GM23248 (cell line): ENCODE measurements at places on chromosomes 6 and 20. TPM values are rescaled to one million over a fixed set of nuclear protein-coding genes. Genes with fewer than 3 reads are reported as not detected.

The TRAM2 gene
- polyA plus RNA-seq, result 141 and 145 TPM in 2 replicates

The PI3 gene
- polyA plus RNA-seq, result not detected in 2 replicates

The MEI4 gene
- polyA plus RNA-seq, result 0.04 and 0.08 TPM in 2 replicates

DNA sequence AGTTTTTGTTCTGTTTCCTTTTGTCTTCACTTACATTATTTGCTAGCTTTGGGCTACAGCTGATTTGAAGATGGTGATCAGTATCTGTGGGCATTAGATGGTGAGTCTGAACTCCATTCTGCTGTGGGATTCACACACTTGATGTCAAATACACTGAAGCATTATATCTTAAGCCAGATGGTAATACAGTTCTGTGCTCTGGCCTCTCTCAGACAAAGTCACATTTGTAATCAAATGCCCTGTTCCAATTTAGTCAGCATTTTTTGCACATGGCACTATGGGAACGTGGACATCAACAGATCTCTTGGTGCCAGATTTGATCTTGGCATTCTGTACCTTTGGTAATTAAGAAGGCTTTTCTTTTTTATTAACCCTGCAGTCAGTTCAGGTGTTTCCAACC lies 56.0 kb downstream of the SASH1 start:
- no peak for DNase-seq

GRCh38 chr6:33846226-33846625 lies 42.4 kb upstream of the MLN start:
- peak; percentile 32 for DNase-seq

- DNase-seq, result no peak
These were observed 238.5 kb downstream of the HDGFL1 start for GRCh38 chr6:22807818-22808217.

The FOXA2 gene
- not detected in 2 replicates for polyA plus RNA-seq

The POM121L2 gene
- polyA plus RNA-seq, result not detected in 2 replicates

GRCh38 chr6:90066697-90067096 lies 172.4 kb downstream of the GJA10 start:
- peak; percentile 76 for DNase-seq

The C6orf15 gene
- polyA plus RNA-seq, result not detected in 2 replicates

GRCh38 chr6:33317419-33317668 lies 200 bp downstream of the ZBTB22 start:
- no peak for DNase-seq

GRCh38 chr6:30598912-30599624 lies 18.0 kb downstream of the PPP1R10 start:
- no peak for DNase-seq

DNA sequence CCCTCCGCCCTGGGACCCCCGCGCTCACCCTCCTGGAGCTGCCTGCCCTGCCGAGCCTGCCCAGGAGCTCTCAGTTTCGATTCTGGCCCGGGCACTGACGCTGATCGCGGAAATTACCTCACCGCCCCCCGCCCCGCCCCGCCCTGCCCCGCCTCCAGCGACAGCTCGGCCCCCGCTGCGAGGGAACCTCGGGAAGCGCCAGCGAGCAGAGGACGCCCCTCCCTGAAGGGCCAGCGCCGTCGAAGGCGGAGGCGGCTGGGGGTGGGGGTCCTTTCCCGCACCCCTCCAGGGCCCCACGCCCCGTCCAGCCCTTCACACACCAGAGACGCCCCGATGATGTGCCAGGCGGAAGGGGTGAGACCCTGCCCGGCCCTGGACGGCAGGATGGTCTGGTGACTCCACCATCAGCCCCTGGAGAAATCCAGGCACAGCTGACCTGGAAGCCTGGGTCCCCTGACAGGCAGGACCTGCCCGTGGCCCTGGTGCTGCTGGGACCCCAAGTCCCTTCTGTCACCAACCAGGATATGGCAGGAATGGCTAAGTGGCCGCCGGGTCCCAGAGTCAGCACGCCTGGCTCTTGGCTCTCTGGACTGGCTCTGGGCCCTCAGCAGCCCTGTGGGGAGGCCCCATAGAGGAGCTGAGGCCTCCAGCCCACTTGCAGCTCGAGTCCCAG lies at the start of gene HELZ2:
TSS of gene HELZ2 (minus strand) at position 84 of the 673 bp plus-strand sequence. CDS start 1,854 bp downstream, outside the sequence.
- peak; percentile 90 for DNase-seq

DNA sequence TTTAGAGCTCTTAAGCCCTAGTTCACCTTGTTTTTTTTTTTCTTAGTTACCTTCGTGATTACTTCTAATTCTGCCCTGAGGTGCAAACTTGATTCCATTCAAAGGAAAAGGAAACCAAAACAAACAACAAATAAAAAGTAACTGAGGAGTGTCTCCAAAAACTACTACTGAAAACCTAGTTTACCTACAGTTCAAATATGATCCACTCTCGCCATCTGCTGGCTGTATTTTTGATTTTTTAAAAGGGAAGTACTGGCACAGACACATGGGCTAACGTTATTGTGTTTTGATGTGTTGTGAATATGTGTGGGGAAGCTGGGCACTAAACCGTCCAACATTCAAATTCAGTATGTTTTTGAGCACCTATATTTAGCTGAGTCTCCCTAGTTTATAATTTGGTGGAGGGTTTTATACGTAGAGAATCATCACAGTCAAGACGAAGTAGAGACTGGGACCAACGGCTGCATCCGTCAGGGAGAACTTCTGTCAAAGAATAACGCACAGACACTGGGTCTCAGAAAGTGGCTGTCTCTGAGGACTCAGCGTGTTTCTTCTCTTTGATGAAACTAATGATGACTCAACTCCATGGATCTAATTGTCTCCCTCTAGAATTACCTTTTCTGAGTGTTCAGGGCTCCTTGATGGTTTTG lies 373.5 kb upstream of the BTBD3 start:
- DNase-seq, result peak; percentile 67

The DSP gene
- 76.4 and 78.1 TPM in 2 replicates for polyA plus RNA-seq

The B3GALT4 gene
- 2.4 and 2.7 TPM in 2 replicates for polyA plus RNA-seq

The IL17F gene
- not detected in 2 replicates for polyA plus RNA-seq

DNA sequence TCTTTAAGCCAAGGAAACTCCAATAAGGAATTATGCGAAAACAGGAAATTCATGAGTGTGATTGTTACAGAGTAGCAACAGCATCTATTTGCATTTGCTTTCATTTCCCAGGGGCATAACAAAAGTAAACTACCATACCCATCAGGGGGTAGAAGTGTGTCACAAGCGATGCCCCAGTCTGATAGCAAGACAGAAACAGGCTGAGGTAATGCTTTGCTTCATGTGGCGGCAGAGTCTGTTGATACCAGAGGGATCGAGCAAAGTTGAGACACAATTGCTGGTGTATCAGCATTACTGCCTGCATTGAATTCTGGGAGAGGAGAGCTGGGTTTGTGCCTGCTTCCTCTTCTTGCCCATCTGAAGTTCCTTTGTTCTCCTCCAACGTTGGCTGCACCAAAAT lies 51.2 kb upstream of the LYRM2 start:
- DNase-seq, result no peak

The KIAA0408 gene
- polyA plus RNA-seq, result 0.39 and 1.1 TPM in 2 replicates

GRCh38 chr20:17943343-17943742 lies 25.3 kb downstream of the SNX5 start:
- no peak for DNase-seq

The ZSCAN23 gene
- polyA plus RNA-seq, result 0.13 and 0.84 TPM in 2 replicates

DNA sequence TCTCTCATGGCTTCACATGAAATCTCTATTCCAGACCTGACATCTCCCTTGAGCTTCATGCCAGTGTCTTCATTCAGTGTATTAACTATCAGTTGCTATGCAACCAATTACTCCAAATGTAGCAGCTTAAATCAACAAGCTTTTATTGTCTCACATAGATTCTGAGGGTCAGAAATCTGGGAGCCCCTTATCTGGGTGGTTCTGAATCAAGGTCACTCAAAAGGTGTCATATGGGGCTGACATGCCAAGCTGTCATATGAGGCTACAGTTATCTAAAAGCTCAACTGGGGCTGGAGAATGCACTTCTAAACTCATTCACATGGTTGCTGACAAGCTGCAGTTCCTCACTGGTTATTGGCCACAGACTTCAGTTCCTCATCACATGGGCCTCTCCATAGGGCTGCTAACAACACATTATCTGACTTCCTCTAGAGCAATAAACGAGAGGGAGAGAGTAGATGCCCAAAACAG lies 7.3 kb upstream of the CGA start:
- no peak for DNase-seq

GRCh38 chr6:137443901-137444300 lies 50.3 kb downstream of the OLIG3 start:
- no peak for DNase-seq

- no peak for DNase-seq
These were observed 5.9 kb downstream of the TFAP2B start for GRCh38 chr6:50824552-50824951.

- peak; percentile 51 for DNase-seq
These were observed 1.1 kb upstream of the BEND3 start for GRCh38 chr6:107116328-107116892.

DNA sequence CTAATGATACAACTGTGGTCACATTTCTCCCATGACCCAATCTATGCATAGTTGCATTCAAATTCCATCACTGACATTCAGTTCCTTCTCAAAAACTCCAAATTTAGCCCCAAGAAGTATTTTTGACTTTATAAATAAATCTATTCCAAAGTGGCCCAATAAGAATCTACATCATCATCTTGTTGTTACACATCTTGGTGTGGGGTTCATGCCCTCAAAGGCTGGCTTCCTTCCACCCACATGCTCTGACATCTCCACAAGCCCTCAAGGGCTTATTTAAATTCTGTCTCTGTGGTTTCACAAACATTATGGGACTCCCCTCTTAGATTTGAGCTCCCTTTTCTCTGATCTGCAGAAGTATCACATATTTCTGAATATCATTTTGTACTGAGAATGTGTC lies 585.3 kb upstream of the BTBD3 start:
- DNase-seq, result peak; percentile 19

GRCh38 chr6:128595544-128595943 lies 75.1 kb upstream of the PTPRK start:
- DNase-seq, result no peak

The MLIP gene
- polyA plus RNA-seq, result not detected in 2 replicates

The CCN2 gene
- 1,621 and 1,647 TPM in 2 replicates for polyA plus RNA-seq

The HRH3 gene
- polyA plus RNA-seq, result not detected in 2 replicates

- DNase-seq, result peak; percentile 85
These were observed 56.4 kb downstream of the B4GALT5 start for GRCh38 chr20:49657118-49657901.

DNA sequence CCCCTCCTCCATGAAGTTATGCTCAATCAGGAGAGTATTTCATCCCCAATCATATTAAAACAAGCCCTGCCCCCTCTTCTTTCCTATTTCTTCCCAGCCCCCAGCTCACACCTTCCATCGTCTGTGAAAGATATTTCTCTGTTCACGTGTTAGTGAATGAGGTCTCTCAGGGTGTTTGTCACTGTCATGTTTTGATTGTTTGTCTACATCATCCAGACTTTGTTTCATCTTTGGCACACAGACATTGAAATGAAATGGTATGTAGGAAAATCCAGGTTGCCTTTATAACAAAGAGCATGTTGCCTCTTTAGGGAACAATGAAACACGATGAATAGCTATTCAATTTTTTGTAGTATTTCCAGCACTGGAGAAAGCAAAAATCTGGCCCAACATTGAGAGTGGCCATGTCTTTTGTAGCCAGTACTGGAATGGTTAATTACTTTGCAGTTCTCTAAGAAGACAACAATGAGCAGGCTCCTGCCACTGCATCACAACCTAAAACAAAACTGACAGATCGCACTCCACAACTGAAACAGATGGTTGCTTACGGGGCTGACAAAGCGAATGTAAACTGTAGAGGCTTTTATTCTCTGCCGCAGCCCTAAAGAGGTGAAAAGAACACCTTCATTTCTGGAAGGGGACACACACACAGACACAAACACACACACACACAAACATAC lies 543.6 kb upstream of the CITED2 start:
- DNase-seq, result no peak

DNA sequence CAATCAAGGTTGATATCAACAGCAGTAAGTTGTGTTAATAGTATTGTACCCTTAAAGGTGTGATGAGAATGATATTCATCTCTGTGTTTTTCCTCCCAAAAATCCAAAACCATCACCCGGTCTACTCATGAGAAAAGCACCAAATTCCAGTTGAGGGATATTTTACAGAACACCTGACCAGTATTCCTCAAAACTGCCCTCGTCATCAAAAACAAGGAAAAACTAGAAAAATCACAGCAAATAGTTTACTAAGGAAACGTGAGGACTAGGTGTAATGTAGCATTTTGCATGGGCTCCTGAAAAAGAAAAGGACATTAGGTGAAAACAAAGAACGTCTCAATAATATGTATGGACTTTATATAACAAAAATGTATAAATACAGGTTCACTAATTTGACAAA lies 394.4 kb upstream of the NRSN1 start:
- no peak for DNase-seq

DNA sequence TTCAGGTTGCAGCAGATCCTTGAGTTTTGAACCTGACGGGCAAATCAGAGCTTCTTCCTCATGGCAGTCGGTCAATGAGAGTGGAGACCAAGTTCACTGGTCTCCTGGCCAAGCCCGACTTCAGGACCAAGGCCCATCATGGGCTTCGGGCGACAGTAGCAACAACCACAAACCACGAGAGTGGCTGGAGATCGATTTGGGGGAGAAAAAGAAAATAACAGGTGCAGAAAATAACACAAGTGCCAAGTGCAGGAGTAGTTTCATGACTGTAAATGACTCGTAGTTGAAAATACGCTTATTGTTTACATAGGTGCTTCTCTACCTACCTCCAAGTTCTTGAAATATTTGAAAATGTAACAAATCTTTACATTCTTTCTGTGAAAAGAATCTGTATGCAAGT lies 56.1 kb downstream of the DCBLD1 start:
- no peak for DNase-seq

DNA sequence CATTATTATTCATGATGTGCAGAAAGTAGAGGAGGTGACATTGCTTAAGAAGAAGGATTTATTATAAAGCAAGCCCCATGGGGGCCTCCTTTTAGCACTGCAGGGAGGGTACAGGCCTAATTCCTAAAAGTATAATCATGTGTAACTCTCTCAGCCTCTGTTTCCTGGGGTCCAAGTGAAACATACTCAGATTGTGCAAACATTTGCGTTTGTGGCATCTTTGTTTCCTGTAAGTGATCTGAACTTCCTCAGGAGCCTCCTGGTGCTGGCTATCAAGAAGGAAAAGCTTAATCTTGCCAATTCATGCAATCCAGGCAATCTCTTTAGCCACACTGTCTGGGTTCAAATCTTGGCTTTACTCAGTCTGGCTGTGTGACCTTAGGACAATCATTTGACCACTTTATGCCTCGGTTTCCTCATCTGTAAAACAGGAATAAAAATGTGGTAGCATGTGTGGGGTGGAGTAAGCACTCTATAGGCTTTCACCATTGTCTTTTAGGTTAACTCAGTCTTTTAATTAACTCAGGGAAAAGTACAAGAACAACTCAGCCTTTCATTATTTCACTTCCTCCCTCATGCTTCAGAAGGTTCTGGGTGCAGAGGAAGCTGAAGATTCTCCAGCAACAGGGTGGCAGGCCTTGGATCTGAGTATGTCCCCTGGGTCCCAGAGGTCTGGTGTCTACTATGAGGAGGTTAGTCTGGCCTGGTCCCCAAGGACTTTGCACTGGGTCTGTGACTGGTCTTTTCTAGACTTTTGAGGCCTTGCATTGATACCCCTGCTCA lies 831 bp upstream of the SIRPB2 start:
- DNase-seq, result no peak

DNA sequence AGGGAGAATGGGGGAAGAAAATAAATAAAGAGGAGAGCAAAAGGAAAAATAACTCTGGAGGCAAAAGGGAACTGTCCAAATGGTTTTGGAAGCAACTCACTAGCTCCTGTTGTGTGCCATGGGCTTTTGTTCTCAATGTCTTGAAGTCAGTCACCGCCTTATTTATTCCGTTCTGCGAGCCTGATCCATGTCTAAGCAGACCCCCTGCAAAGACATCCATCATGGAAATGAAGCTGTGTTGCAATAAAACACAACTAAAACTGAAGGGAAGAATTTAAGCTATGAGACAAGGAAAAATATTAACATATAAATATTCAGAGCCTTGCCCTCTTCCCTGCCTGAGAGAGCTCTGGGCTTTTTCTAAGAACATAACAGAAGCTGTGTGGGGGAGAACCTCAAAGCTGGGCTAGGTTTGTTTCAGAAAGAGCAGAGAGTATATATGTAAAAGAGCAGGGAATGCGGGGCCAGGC lies 373.2 kb upstream of the CNR1 start:
- peak; percentile 4 for DNase-seq
